Iris pigment epithelial cell (primary cell): ENCODE measurements at places on chromosomes 12 and 14.
A peak's percentile ranks its signal among the peaks of the same experiment; 100 is the strongest.

GRCh38 chr12:4556735-4557530 lies 5.1 kb upstream of the DYRK4 start:
- DNase-seq, result no peak

DNA sequence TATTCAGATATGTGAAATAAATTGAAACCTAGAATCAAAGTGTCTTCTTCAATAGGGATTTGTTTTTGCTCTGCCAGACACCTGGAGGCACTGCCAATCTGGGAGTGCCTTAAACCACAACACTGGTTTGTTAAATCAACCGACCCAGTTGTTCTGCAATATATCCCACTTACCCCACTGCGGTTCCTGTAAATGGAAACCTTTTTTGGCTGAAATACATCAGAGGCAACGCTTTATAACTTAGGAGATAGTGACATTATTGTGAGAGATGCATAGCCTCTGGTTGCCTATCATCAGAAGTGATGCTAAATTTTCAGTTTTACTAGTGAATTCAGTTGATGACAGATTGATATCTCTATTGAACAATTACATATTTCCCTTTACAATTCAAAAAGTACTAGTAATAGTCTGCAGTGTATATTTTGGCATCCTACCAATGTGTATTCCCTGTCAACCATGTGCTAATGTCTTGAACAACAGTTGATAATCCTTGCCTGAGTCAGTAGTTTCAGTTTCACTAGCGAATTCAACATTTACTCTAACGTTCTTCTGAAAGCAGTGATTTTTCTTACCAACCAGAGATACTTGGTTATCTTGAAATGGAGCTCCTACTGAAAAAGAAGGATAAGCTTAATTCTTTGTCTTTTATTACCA lies 30.5 kb downstream of the PPP2R5C start:
- peak; percentile 88 for DNase-seq

DNA sequence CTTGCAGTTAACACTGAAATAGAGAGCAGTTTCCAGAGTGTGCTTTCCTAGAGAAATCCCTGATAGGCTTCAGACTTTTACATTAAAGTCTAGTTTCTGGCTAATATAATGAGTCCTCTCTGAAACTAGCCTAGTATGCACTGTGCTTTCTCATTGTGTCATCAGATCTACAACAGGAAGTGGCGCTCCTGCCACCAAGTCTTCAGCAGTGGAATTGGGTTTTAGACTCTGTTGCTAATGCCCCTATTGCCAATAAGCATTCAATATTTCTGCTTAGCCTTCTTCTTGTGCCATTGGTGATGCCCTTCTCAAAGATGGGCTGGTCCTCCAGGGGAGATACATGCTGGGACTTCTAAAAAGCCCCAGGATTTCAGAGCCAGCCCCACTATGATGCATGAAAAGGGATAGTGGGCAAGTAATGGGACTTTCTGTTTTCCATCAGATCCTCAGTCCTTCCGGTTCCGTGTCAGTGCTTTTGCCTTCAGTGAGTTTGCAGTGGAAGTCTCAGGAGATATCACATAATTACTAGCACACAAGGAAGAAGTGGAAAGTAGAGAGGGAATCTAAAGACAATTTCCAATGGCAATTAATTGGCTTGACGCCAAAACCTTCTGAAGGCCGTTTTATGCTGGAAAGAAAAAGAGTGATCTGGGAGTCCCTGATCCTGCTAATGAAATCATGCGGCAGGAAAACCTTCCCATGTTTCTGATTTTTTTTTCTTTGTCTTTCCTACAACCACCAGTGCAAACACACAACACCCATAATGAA lies 50.0 kb downstream of the SSPN start:
- no peak for DNase-seq

DNA sequence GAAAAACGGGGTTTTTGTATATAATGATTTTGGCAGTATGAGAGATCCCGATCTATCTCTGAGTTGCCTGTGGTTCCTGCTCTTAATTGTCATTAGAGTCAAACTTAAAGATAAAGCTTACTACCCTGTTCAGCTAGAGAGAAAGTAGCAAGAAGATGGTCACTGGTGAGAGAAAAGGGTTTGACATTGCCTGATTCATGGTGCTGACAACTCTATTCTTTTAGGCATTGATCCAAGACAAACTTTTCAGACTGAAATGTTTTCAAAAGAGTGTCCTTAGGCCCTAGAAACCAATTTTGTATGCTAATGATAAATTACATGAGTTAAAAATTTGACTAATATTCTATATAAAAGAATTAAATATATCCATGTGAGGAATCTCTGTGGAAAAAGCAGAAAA lies 35.1 kb downstream of the PELI2 start:
- DNase-seq, result peak; percentile 48

DNA sequence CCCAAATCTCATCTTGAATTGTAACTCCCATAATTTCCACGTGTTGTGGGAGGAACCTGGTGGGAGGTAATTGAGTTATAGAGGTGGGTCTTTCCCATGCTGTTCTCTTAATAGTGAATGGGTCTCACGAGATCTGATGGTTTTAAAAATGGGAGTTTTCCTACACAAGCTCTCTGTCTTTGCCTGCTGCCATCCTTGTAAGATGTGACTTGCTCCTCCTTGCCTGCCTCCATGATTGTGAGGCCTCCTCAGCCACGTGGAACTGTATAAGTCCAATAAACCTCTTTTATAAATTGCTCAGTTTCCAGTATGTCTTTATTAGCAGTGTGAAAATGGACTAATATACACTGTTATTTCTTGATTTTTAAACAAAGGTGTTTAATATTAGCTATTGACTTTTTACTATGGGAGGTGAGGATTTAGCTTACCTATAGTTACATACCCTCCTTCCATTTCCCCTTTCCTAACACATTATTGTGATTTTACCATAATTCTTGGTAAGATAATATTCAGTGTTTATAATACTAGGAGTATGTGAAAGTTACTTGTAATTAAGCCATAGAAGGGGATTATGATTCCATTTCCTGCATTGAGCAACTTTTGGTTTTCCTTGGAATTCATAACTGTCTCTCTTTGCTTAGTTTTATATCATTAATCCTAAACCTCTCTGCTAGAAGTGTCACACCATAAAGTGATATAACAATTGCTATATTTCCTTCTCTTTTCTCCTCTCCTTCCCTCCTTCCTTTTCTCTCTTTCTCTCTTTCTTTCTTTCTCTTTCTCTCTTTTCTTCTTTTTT lies 151.0 kb upstream of the KRAS start:
- peak; percentile 41 for DNase-seq

GRCh38 chr12:30926243-30927221 lies at the start of gene TSPAN11:
TSS of gene TSPAN11 (plus strand) at chr12:30926748. CDS start at chr12:30953992, 27,244 bp downstream.
- DNase-seq, result peak; percentile 48

- DNase-seq, result peak; percentile 23
Measured at GRCh38 chr12:12600659-12601058, 11.0 kb upstream of the CREBL2 start.

DNA sequence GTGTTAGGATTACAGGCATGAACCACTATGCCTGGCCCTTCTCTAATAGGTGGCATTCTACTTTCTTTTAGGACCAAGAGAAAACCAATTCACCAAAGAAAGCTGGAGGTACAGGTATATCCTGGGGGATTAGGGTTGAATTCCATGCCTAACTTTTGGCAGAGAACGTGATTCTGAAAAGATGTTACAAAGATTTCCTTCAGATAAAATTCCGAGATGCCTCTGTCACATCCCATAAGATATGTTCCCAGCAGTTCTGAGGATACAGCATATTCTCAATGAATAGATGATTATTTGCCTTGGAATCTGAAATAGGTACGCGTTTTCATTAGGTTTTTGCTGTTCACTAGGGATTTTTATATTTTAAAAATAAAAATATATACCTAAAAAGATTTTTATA lies 111.9 kb upstream of the KRAS start:
- no peak for DNase-seq

GRCh38 chr12:15962760-15963159 lies 51.6 kb downstream of the DERA start:
- DNase-seq, result peak; percentile 36

- no peak for DNase-seq
Measured at GRCh38 chr12:31974673-31975072, 15.5 kb downstream of the RESF1 start.

DNA sequence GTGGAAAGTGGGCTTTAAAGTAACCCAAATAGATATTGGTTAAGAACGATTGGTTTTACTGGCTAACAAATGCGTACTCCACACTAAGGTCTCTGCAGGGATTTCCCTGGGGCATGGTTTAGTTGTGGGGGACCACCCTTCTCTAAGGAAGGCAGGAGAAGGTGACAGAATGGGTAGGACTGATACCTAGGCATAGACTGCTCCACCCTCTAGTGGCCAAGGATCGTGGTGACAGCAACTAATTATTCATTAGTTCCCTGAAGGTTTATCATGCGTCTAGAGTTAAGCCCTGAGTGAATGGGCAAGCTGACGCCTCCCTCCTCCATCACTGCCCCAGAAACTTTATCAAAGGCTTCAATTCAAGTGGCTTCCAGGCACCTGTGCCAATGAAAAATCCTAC lies 9.1 kb downstream of the FAM181A start:
- no peak for DNase-seq

- no peak for DNase-seq
Measured at GRCh38 chr12:102973583-102973982, 16.1 kb downstream of the ASCL1 start.

- no peak for DNase-seq
Measured at GRCh38 chr12:124410354-124411175, 115.7 kb downstream of the RFLNA start.

DNA sequence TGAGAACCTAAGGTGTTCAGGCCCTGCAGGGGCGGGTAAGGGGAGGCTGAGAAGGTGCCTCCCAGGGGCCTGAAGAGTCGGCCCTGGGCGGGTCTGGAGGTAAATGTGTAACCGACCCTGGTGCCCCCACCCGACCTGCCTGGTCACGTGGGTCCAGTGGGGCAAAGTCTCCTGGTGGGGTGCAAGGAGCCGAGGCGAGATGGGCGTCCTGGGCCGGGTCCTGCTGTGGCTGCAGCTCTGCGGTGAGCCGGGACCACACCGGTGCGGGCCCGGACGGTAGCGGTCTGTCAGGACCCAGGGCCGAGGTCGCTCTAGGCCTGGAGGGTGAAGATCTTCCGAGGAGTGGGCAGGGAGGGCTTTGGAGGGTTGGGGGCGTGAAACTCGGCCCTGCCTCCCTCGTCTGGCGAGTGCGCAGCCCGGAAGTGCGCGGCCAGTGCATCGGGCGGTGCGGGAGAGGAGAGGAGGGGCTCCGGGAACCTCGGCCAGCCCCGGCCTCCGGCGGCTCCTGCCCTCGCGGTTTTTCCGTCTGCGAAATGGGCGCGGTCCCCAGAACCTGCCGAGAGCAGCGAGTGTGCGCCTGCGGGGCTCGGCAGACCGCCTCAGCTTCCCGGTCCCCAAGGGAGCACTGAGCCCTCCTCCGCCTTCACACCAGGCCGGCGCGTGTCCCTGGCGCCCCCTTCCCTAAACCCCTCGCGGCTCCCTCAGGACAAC lies at the start of gene AMN:
AMN (plus strand) TSS at position 174 of the 711 bp plus-strand sequence; CDS start at position 200, 26 bp downstream.
- DNase-seq, result peak; percentile 19

GRCh38 chr12:93603762-93604161 lies 31.3 kb downstream of the SOCS2 start:
- DNase-seq, result no peak

DNA sequence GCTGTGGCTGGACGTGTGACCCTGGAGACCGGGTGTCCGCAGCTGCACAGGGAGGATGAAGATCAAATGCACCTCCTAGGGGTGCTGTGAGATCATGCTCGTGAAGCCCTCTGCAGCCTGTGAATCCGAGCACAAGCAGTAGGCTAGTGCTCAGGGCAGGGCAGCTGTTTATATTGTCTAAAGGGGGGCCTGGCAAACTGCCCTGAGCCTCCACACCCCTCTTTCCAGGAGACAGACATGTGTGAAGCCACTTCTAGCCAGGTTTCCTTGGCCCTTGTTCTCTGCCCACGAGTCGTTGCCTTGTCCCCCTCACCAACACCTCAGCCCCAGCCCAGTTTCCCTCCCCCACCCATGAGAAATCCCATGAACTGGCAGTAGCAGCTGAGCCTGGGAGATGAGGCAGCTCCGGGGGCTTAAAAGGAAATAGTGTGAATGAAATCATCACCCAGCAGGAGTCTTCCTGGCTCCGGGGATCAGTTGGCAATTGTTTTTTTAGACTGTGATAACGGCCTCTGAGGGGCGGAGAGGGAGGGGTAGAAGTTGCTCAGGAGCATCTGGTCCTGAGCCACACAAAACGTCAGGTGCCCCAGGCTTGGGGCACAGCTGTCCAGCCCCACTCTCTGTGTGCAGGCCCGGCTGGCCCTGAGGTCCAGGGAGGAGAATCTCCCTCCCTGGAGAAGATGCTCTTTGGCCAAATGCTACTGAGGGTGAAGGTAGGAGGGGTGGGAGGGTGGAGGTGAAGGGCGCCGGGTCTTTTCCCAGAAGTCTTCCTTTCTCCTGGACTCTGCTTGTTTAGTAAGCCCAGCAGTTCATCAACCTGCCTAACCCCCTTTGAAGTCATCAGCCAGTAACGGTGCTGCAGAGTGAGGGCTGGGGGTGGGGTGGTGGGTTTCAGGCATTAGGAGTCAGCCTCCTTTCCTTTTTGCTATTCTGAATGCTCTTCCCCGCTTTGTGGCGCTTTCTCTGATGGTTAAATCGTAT lies 4.0 kb downstream of the FGF6 start:
- DNase-seq, result no peak

DNA sequence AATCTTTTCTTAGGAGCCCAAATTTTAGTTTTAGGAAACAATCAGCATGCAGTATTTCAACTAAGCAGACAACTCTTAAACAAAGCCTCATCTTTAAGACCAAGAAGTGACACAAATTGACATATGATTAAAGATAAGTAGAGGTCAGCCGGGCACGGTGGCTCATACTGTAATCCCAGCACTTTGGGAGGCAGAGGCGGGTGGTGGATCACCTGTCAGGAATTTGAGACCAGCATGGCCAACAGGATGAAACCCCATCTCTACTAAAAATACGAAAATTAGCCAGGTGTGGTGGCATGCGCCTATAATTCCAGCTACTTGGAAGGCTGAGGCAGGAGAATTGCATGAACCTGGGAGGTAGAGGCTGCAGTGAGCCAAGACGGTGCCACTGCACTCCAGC lies 35.8 kb downstream of the BLTP3B start:
- no peak for DNase-seq

- no peak for DNase-seq
Measured at GRCh38 chr14:85542623-85543022, 12.7 kb downstream of the FLRT2 start.

GRCh38 chr12:95998611-95999286 lies 2.6 kb upstream of the HAL start:
- DNase-seq, result peak; percentile 63

DNA sequence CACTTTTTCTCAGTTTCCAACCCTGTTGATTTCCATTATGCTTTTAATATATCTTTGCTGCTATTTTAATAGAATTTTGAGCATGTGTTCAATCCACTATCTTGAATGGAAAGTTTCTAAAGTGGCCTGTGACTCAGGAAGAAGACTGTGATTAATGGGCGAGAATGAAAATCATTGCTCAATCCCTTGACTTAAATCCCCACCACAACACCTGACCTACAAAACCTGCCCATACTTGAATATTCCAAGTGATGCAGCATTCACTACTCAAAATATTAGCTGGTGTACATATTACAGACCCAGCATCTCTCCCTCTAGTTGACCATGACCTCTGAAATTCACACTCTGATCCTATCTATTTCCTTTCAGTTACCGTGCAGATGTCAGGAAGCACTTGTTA lies 1.3 kb upstream of the OAS3 start:
- DNase-seq, result peak; percentile 46

GRCh38 chr12:89350630-89351488 lies 1.4 kb downstream of the DUSP6 start:
- DNase-seq, result peak; percentile 49

GRCh38 chr12:89236237-89236636 lies 116.1 kb downstream of the DUSP6 start:
- DNase-seq, result peak; percentile 81
